ENCODE measurements at places on chromosomes 5 and 9.
A peak's percentile ranks its signal among the peaks of the same experiment; 100 is the strongest.

DNA sequence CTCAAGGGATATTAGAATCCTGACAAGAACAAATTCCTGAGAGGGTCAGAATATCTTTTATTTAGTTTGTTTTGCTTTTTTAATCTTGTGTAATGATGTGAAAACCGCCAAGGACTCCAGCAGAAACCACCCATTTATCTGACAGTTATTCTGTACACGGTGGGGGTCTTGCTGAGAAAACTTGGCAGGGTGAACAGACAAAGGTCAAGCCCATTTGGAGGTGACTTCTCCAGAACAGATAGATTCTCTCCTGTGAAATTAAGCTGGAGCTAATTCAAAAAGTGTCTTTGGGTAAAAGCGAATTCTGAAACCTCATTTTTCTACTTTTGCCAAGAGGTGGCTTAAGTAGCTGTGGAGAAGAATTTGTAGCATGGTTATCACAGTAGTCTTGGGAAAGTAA lies 484.4 kb downstream of the SPOCK1 start:
- no peak for DNase-seq

GRCh38 chr9:27633764-27634163 lies 60.5 kb upstream of the C9orf72 start:
- no peak for DNase-seq

- no peak for DNase-seq
These were observed 1.8 kb downstream of the PAIP2 start for GRCh38 chr5:139343476-139343875.

- no peak for DNase-seq
These were observed 25.4 kb downstream of the NREP start for GRCh38 chr5:111731638-111732037.

DNA sequence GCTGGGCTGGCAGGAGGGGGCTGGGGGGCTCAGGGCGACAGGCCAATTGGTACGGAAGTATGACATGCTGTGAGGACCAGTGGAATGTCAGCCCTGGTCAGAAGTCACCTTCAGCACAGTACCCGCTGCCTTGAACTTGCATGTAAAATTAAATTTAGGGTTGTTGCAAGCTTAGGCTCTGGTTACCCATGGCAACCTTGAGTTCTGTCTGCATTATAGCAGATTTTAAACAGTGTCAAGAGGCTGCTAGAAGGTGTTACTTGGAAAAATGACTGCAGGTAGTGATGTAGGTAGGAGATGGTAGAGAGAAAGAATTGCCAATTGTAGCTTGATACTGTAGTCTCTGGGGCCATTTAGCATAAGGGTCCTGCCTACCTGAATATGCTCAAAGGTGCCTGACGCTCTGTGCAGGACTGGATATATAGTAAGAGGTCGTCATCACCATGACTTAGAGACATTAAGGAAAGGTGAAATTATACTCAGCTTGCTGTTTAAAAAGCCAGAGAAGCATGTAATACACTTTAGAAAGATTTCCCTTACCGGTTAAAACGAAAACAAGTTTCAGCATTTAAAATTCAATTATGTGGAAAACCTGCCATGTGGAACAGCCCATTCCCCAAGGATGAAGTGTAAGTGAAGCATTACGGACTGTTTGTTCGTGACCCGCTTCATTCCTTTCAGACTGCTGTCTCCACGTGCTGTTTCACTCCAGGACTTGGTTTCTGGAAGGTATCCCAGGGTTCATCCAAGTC lies 169.0 kb downstream of the PDZD2 start:
- DNase-seq, result no peak

DNA sequence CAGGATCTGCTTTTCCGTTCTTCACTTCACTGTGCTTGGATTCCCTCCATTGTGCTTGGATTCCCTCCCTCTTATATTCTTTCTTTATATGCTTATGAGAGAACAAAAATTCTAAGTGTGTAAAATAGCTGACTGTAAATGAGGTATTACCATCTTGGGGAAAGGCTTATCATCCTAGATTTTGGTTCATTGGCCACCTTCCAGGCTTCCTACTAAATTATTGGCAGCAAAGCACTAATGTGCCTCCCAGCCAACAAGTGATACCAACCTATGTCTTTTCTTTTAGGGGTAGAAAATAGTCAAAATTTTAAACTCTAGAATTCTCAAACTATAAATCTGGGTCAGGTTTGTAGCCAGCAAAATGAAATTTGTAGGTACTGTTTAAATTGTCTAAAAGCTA lies 52.7 kb downstream of the NDUFAF2 start:
- no peak for DNase-seq

- DNase-seq, result no peak
These were observed 186.1 kb downstream of the SMC2 start for GRCh38 chr9:104280178-104280560.

DNA sequence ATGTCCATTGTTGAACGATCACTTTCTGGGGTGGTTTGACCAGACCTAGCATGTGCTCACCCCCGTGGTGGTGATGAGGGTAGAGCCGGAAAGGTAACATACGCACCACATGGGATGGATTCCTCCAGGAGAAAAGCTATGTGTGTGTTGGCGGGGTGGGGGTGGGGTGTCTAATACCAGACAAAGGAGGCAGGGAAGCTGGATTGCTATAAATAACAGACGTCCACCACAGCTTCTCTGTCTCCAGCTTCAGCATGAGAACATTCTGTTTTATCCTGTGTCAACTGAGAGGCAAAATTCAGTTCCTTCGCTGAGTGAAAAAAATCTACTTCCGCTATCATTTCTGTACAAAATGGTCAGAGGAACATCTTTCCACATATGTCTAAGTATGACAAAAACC lies 151.0 kb downstream of the PCSK1 start:
- DNase-seq, result no peak

DNA sequence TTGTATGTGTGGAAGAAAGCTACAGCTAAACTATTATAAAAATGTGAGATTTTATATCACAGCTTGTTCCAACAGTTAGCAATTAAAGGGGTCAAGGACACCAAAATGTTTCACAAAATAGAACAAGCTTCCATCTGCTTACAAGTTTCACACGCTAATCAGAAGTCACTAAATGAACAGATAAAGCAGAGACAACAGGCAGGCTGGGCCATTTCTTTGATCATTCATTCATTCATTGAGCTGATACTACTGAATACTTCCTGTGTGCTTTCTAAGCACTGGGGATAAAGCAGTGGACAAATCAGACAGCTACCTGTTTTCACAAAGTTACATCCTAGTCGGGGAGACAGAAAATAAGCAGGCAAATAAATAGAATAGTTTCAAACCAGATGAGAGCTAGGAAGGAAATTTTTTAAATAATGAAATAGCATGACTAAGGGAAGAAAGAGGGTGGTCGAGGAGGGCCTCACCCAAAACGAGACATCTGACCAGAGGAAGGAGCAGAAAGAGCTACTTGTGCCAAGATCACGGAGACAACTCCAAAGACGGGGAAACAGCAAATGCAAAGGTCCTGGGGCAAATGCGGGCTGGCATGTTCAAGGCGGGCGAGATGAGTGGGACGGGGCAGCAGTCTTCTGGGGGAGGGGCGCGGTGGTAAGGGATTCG lies 1.2 kb downstream of the MAPK9 start:
- no peak for DNase-seq

DNA sequence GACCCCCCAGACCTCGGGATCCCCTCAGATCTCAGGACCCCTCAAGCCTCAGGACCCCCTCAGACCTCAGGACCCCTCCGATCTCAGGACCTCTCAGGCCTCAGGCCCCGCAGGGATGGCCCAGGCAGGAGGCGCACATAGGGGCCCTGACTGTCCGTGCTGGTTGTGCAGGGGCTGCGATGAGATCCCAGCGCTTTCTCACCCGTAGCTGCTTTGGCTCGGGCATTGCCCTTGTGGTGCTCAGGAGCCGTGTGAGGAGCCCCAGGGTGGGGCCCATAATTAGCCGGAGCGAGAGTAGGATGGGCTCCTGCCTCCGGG lies 680 bp upstream of the LPCAT1 start:
- peak; percentile 33 for DNase-seq

- DNase-seq, result no peak
These were observed 15.8 kb downstream of the ADAMTS13 start for GRCh38 chr9:133437753-133438531.

DNA sequence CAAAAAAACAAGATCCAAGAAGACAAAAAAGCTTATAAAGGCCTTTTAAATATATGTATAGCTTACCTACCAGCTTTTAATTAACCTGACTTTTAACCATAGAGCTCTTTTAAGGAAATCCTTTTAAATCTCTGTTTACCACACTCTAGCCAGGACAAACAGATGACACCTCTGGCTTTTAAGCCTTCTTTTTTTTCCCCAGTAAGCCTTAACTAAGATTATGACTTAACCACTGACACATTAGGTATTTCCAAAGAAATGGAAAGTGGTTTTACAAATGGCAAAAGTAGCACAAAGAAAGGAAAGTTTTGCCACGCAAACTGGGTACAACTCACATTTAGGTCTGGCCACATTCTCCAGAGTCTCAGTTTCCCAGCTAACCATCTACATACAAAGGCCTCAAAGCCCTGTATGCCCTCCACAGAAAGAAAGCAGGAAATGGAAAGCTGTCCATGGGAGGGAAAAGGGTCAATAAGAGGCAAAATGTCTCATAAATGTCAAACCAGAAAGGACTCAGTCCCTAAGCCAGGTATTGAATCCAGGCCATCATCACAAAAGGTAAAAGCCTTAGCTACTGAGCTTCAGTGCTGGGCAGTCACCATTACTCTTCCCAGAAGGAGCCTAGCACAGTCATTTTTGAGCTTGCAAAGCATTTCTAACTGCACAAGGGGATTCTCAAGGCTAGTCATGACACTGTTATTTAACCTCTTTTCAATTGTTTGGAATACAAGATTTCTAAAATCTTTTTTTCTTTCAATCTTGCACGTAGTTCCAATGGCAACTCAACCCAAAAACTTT lies 19.7 kb downstream of the TMEM161B start:
- no peak for DNase-seq

DNA sequence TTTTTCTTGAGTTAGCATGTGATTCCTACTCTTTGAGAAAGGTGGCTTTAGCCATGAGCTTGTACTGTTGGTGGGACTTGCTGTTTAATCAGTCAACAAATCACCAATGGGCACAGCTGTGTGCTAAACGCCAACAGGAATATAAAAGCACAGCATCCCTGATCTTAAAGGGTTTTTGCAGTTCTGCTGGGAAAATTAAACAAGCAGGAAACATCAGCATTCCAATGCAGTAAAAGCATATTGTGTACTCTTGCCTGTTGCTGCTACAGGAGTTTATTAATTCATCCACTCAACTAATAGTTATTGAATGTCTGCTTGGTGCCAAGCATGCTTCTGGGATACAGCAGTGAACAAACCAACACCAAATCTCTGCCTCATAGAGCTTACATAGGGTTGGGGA lies 27.4 kb upstream of the F2RL1 start:
- DNase-seq, result no peak
